ENCODE measurements at places on chromosomes 12 and 14.

- DNase-seq = no peak
Measured at GRCh38 chr14:98766818-98767217, 505.2 kb downstream of the BCL11B start.

- DNase-seq = no peak
Measured at GRCh38 chr12:100382338-100382737, 25.5 kb downstream of the SLC17A8 start.

DNA sequence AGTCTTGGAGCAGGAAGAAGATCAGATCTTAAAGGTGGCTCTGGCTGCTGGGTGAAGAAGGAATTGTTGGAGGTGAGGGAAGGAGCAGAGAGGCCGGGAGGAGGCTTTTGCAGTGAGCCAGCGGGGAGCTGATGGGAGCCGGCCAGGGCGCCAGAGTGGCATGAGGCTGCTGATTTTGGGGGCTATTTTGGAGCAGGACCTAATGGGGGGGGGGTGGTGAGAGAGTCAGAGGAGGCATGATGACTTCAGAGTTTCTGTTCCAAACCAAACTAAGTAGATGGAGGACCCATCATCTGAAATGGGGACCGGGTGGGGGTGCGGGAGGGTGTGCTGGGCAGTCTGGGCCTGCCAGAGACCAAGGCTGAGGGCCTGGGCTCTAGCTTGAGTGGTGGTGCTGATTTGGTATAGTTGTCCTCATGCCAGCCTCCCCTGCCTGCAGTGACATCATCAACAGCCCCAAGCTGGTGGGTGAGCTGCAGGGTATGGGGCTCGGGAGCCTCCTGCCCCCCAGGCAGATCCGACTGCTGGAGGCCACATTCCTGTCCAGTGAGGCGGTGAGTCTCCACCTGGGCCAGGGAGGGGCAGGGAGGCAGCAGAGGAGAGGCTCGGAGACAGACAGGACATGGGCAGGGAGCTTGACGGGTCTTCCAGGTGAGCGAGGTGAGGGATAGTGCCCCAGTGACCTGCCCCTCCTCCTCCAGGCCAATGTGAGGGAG, 6.2 kb downstream of the TNFAIP2 start:
- no peak for DNase-seq

- no peak for DNase-seq
Measured at GRCh38 chr14:68738559-68738958, 54.3 kb downstream of the ZFP36L1 start.

GRCh38 chr12:25615119-25615518, 62.0 kb upstream of the LMNTD1 start:
- no peak for DNase-seq

DNA sequence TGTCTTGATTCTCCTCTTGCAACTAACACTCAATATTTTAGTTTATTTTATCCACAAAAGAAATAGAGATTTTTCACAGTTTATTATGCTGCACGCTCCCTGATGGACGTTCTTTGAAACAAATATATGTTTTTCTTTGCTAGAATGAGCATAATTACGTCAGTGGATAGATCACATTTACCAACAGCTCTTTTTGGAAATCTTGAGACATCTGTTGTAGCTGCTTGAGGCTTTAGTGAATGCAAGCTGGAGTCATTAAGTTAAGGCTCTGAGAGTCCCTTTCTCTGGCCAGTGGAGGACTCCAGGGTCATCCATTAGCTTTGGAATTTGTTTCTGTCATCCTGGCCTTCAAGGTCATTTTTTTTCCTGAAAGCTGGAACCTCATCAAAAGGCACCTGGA, 405.6 kb upstream of the TMEM132C start:
- no peak for DNase-seq

- no peak for DNase-seq
Measured at GRCh38 chr12:3173008-3173553, 95.9 kb downstream of the TSPAN9 start.

DNA sequence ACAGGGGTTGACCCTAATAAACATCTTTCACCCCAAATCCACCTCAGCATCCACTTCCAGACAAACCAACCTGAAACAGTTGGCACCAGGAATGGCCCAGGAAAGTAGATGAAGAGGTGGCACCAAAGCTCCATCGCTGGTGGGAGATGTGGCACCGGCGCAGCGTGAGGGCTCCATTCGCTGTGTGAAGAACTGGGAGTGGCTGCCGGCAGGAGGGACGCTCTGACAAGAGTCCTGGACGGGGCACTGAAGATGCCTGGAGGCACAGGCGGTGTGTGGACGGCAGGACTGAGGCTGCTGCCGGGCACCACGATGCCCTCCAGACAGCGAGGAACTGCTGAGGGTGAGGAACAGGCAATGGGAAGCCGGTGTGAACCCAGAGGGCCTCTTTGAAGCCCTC, 29.3 kb downstream of the DIO3 start:
- DNase-seq = no peak

GRCh38 chr12:130973109-130973508, 19.4 kb downstream of the ADGRD1 start:
- no peak for DNase-seq

GRCh38 chr14:98230411-98230810, 1041.6 kb downstream of the BCL11B start:
- DNase-seq = no peak

GRCh38 chr14:86404989-86405649, 875.2 kb downstream of the FLRT2 start:
- no peak for DNase-seq

GRCh38 chr12:112314981-112315380, 67.2 kb downstream of the HECTD4 start:
- no peak for DNase-seq

DNA sequence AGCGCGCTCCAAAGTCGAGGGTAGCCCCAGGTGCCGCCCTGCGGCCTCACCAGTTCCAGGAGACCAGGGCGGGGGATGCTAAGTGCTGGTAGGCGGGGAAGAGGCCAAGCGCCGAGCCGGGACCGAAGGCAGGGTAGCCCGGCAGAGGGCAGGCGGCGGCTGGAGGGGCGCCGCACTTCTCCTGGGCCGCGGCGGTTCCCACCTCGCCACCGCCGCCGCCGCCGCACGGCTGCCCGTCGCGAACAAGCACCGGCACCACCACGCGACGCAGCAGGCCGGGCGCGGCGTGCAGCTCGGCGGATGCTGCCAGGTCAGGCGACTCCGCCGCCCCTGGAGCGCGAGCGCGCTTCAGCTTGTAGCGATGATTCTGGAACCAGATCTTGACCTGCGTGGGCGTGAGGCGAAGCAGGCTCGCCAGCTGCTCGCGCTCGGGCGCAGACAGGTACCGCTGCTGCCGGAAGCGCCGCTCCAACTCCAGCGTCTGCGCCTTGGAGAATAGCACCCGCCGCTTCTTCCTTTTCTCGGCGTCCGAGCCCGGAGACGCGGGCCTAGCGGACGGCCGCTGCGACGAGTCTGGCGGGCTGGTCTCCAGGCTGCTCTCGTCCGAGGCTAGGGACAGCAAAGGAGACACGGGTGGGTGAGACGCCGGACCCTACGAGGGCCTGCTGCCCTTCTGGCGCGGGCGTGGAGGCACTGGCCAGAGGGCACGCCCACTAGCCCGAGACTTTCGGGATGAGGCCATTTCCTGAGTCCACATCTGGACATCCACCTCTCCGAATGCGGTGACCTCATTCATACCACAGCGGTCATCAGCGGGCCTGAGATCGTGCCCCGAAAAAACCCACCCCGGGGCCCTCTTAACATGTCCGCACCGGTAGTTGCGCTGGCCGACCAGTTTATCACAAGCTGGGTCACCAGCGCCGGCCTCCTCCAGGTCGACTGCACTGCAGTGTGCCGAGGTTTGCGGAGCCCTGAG, 1.3 kb downstream of the NKX2-8 start:
- no peak for DNase-seq

DNA sequence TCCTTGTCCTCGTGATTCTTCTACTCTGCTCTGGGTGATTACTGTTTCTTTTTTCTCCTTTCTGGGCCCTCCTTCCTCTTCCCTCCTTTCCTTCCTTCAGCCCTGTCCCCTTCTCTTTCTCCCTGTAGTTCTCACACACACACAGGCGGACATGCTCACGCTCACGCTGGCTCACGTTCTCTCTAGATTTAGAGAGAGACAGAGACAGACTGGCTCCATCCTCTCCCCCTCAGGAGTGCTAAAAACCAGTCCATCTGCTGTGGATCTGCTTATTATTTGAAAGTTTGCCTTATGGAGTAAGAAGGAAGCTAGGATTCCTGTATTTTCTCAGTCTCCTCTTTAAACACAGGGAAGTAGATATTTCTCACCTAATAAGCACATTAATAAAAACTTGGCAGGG, 48.1 kb downstream of the KCNA1 start:
- DNase-seq = no peak

- DNase-seq = no peak
Measured at GRCh38 chr12:101743242-101743641, 4.0 kb upstream of the SYCP3 start.

DNA sequence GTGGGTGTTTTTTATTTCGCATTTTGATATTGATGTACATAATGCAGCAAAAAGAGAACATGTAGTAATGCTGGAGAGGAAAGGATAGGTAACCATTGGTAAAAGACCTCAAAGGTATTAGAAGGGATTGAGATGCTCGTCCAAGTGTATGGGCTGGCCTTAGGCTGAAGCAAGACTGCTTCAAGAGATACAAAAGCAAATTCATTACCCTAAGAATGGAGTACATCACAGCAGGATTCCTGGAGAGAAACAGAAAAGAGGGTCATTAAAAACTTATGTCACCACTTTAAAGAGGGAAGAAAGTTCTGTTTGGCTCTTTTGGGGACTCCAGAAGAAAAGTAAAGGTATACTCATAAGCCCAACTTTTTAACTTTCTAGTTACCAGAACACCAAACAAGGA, 420.5 kb downstream of the ZFP36L1 start:
- DNase-seq = no peak

DNA sequence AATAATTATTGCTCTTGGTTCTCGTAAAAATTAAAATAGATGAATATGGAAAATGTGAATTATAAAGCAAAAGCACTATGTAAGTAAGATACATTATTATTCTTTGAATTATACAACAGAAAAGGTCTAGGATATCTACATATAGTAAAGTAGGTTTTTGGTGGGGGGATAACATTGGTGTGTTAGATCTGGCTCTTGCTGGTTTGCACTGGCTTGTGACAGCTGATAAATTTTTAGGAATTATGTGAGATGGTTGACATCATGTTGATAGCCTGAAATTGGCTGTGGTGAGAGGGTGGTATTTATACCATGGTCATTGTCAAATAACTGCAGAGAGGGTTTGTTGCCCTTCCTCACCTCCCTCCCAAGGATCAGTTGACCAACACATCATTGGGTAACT, 50.7 kb upstream of the BTG1 start:
- no peak for DNase-seq

- no peak for DNase-seq
Measured at GRCh38 chr14:24459331-24459730, 16.8 kb upstream of the SDR39U1 start.

DNA sequence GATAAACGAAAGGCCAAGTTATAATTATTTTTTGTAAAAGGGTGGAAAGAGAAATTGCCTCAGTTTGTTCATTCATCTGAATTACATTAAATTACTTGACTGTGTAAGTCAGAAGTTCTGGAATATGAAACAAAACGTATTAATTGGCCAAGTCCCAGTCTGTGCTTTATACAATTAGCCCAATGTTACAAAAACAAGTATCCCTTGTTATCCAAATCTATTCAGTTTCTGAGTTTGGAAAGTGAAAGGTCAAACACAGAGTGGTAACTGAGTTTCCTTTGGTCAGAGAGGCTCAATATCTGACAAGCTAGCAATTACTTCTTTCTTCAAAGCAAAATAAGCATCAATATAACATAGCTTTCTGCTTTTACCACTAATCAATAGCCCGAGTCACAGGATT, 62.6 kb downstream of the SPPL3 start:
- no peak for DNase-seq

DNA sequence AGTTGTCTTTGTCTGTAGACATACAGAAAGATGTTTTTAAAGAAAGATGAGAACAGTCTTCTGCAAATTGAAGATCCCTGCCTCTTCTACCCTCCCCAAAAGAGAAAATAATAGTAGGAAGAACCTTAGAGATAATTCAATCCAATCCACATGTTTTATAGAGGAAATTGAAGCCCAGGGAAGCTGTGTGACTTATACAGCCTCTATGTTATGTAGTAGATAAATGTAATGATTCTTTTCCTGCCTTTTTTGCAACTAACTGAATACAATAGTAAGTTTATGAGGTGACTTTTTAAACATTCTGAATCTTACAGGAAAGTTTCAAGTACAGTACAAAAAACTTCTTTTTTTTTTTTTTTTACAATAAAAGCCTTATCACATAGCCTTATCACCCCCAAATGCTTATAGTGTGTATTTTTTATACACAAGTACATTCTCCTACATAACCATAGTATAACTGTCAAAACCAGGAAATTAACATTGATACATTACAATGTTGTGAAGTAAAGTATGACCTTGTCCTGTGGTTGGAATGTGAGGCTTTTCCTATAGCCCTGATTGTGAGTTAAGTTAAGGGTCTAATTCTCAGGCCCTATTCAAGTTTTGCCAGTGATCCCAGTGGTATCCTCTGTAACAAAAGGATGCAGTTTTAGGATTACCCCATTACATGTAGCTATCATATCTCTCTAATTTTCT, 94.4 kb downstream of the FIGNL2 start:
- no peak for DNase-seq

DNA sequence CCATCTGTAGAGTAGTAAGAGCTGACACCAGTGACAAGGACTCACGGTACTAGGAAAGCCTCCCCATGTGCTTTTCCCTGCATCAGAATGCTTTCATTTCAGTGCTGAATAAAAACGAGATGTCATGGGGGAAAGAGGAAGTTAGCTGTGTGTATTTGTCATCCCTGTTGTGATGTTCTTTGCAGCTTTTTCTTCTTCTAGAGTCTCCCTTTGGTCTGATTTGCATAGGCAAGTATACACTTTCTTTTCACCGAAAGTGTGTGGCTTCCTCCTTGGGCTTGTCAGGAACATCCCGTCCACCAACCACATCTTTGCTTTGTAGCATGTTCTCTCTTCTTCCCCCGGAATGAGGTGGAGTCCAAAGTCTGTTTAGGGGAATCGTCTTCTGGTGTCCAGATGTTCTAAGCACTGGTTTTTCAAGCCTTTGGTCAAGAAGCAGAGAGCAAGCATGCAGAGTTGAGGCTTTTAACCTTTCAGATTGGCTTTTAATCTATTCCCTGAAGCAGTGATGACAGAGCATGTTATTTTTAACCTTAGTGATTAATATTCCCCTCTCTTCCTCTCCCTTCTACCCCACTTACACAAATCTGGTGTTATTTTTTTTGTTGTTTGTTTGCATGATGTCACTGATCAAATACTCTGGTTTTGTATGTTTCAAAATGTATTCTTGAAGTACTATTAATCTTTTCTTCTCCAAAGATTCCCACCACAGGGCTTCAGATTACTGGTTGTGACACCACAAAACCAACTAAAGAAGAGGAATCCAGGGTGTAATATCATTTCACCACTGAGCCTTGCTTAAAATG, 163.4 kb downstream of the SAMD4A start:
- DNase-seq = no peak

- DNase-seq = no peak
Measured at GRCh38 chr14:32934073-32934880, 4.4 kb upstream of the NPAS3 start.

- no peak for DNase-seq
Measured at GRCh38 chr14:71395636-71396035, 488.4 kb downstream of the PCNX1 start.

- no peak for DNase-seq
Measured at GRCh38 chr14:70891737-70892136, 15.5 kb upstream of the PCNX1 start.

GRCh38 chr14:70847406-70848090, 38.2 kb upstream of the MAP3K9 start:
- DNase-seq = no peak

GRCh38 chr14:71246539-71246938, 339.3 kb downstream of the PCNX1 start:
- DNase-seq = no peak
